ENCODE measurements at places on chromosomes 5 and 9. TPM values are rescaled to one million over a fixed set of nuclear protein-coding genes. Genes with fewer than 3 reads are reported as not detected.
A peak's percentile ranks its signal among the peaks of the same experiment; 100 is the strongest.

Gene PCYOX1L
- total RNA-seq = 4.3 TPM

Gene GLRA1
- total RNA-seq = not detected

GRCh38 chr5:173028811-173029327 lies 27.3 kb upstream of the CREBRF start:
- H3K4me1 ChIP-seq = peaks cover 9% of the 10 kb centered on the region
- peaks cover 5% of the 10 kb centered on the region for H3K36me3 ChIP-seq
- no peak overlapping the region for H3K4me3 ChIP-seq

Gene PCDHB13
- 2.1 TPM for total RNA-seq

Gene MAMDC4
- total RNA-seq = 0.88 TPM

DNA sequence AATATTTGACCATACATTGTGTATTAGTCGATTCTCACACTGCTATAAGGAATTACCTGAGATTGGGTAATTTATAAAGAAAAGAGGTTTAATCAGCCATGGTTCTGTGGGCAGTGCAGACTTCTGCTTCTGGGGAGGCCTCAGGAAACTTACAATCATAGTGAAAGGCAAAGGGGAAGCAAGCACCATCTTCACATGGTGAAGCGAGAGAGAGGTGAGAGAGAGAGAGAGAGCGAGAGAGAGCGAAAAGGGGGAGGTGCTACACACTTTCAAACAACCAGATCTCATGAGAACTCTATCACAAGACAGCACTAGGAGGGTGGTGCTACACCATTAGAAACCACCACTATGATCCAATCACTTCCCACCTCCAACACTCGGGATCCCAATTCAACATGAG lies 4.1 kb upstream of the GRAMD2B start:
- no peak for DNase-seq
- no peaks in the 10 kb centered on the region for H3K27me3 ChIP-seq
- no peak overlapping the region for H3K4me3 ChIP-seq
- no peak overlapping the region for H3K27ac ChIP-seq
- H3K4me1 ChIP-seq = peaks cover 10% of the 10 kb centered on the region
- H3K36me3 ChIP-seq = no peaks in the 10 kb centered on the region

GRCh38 chr9:87564791-87565241 lies 67.1 kb downstream of the DAPK1 start:
- no peaks in the 10 kb centered on the region for H3K36me3 ChIP-seq
- no peak overlapping the region for H3K4me3 ChIP-seq

Gene PCDHA9
- total RNA-seq = 0.29 TPM

DNA sequence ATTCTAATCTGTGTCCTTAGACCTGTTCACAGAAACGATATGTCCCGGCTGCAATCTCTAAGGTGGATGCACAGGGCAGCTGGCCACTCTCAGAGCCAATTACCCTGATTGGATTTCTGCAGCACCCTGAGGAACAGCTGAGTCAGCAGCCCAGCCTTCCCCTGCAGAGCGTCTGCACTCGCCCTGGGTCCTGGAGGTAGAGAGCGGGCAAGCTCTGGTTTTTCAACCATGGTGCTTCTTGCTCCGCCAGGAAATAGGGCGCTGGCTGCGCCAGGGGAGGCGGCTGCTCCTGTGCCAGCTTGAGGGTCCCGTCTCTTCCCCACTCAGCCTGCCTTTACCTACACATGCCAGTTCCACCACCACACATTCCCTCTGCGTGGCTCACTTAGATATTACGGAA lies 19.2 kb downstream of the NDUFS6 start:
- no peaks in the 10 kb centered on the region for H3K4me1 ChIP-seq
- H3K27ac ChIP-seq = no peak overlapping the region

GRCh38 chr5:111228520-111229220 lies 4.5 kb downstream of the CAMK4 start:
- H3K4me1 ChIP-seq = no peaks in the 10 kb centered on the region
- no peak overlapping the region for H3K4me3 ChIP-seq
- peaks cover 7% of the 10 kb centered on the region for H3K27me3 ChIP-seq
- no peaks in the 10 kb centered on the region for H3K36me3 ChIP-seq
- DNase-seq = no peak

Gene EPB41L4B
- total RNA-seq = 2.1 TPM

Gene ECM2
- 62.2 TPM for total RNA-seq

GRCh38 chr5:151154931-151155774 lies 2.4 kb downstream of the ANXA6 start:
- peaks cover 60% of the 10 kb centered on the region for H3K4me1 ChIP-seq
- no peak for DNase-seq
- H3K4me3 ChIP-seq = peak overlapping the region; percentile 99

GRCh38 chr9:83034026-83034425 lies 28.9 kb downstream of the RASEF start:
- H3K4me1 ChIP-seq = no peaks in the 10 kb centered on the region
- DNase-seq = no peak
- no peaks in the 10 kb centered on the region for H3K27me3 ChIP-seq
- H3K4me3 ChIP-seq = no peak overlapping the region

- H3K27ac ChIP-seq = peak overlapping the region; percentile 75
- peak overlapping the region; percentile 99 for H3K4me3 ChIP-seq
- no peaks in the 10 kb centered on the region for H3K27me3 ChIP-seq
- no peaks in the 10 kb centered on the region for H3K36me3 ChIP-seq
Observed at GRCh38 chr9:96417051-96417586, 1.1 kb downstream of the ZNF367 start.

Gene KDM3B
- 48.3 TPM for total RNA-seq

Gene PDE6A
- total RNA-seq = under 0.01 TPM

GRCh38 chr9:69980041-69980440 lies 63.6 kb upstream of the MAMDC2 start:
- H3K27me3 ChIP-seq = no peaks in the 10 kb centered on the region
- no peak for DNase-seq
- H3K4me3 ChIP-seq = no peak overlapping the region
- no peak overlapping the region for H3K27ac ChIP-seq

DNA sequence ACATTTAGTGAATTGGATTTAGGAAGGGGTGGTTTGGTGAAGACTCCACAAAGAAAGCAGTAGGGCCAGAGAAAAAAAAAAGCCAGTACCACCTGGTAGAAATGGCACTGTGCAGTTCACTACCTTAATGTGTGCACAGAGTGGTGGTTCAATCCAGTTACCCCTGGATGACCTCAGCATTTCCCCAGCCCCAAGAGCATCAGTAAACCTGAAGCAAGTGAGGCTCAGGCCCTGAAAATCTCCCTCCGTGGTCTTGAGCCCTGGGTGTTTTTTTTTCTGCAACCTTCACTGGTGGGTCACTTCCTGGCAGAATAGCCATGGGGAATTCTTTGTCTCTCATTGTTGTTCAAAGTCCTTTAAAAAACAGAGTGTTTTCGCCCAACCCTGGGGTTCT lies 202.9 kb downstream of the GADD45G start:
- no peak for DNase-seq
- no peak overlapping the region for H3K4me3 ChIP-seq
- no peaks in the 10 kb centered on the region for H3K36me3 ChIP-seq
- no peaks in the 10 kb centered on the region for H3K27me3 ChIP-seq
- H3K4me1 ChIP-seq = no peaks in the 10 kb centered on the region

DNA sequence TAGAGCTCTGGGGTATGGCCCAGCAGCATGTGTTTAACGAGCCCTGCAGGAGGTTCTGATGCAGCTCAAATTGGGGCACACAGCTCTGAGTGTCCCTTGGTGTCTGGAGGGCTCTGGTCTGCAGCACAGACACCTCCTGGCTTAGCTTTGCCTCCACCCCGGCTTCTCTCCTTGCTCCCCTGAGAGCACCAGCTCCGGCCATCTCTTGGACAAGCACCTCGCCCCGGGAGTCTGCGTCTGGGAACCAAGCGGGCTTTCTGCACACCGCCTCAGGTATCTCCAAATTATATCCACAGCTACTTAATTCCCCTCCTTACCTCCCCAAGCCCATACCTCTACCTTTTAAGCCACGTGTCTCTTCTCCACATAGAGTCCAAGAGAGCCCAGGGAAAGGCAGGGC lies 83.7 kb upstream of the IRX4 start:
- H3K27ac ChIP-seq = no peak overlapping the region
- DNase-seq = no peak
- H3K4me1 ChIP-seq = no peaks in the 10 kb centered on the region
- H3K27me3 ChIP-seq = no peaks in the 10 kb centered on the region
- no peaks in the 10 kb centered on the region for H3K36me3 ChIP-seq
- no peak overlapping the region for H3K4me3 ChIP-seq

DNA sequence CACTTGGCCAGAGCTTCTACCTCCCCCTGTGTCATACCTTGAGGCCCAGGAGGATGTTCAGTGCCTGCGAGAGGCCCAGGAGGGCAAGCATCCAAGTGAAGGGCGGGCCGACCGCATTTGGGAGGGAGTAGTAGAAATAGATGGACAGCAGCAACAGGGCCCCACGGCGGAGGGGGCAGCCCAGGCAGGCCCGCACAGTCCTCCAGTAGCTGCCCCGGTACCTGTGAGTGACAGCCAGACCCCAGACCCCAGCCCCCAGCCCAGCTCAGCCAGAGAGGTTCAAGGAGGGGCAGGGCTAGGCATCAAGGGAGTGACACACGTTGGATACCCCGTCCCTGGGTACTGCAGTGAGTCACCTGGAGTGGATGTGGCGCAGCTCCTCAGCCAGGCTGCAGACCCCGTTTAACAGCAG lies 1.4 kb downstream of the STING1 start:
- peak overlapping the region; percentile 85 for H3K4me3 ChIP-seq
- H3K4me1 ChIP-seq = peaks cover 24% of the 10 kb centered on the region
- H3K27ac ChIP-seq = peak overlapping the region; percentile 98

Gene FAM169A
- total RNA-seq = under 0.01 TPM

GRCh38 chr5:58108511-58108910 lies 351.4 kb downstream of the PLK2 start:
- no peaks in the 10 kb centered on the region for H3K36me3 ChIP-seq
- peaks cover 7% of the 10 kb centered on the region for H3K4me1 ChIP-seq
- H3K4me3 ChIP-seq = no peak overlapping the region
- H3K27ac ChIP-seq = no peak overlapping the region
- no peak for DNase-seq
- H3K27me3 ChIP-seq = no peaks in the 10 kb centered on the region

Gene ATP10B
- total RNA-seq = not detected

- peak; percentile 27 for DNase-seq
- no peaks in the 10 kb centered on the region for H3K27me3 ChIP-seq
- no peak overlapping the region for H3K27ac ChIP-seq
- peaks cover 41% of the 10 kb centered on the region for H3K4me1 ChIP-seq
- H3K4me3 ChIP-seq = no peak overlapping the region
Observed at GRCh38 chr5:159972538-159973362, 36.2 kb upstream of the TTC1 start.

DNA sequence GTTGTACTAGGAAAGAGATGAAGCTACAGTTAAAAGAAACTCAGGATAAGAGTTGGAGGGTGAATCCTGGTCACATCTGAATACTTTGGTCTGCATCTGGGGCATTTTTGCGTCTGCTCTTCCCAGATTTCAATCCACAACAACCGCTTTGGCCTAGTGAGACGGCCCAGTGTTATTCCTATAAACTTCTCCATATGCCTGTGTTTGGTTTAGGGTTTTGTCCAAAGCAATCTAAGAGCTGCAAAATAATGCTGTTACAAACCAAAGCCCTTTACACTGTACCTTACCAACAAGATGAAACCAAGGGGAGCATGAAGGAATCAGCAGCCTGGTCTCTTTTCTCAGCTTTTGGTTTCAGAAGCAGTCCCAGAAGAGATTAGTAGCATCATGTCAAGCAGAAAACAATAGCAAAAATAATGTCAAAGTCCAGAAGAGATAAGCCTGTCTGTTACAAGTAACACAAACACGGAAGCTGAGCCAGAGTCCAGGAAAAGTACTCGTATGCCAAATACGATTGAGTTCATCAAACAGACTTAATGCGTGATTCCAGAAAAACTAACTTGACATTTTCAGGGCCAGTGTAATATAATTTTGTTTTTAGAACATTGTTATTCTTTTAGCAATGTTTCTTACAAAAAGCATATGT lies 379.9 kb upstream of the ACO1 start:
- no peak overlapping the region for H3K27ac ChIP-seq
- H3K36me3 ChIP-seq = no peaks in the 10 kb centered on the region
- H3K4me3 ChIP-seq = no peak overlapping the region
- no peaks in the 10 kb centered on the region for H3K4me1 ChIP-seq
- H3K27me3 ChIP-seq = no peaks in the 10 kb centered on the region

DNA sequence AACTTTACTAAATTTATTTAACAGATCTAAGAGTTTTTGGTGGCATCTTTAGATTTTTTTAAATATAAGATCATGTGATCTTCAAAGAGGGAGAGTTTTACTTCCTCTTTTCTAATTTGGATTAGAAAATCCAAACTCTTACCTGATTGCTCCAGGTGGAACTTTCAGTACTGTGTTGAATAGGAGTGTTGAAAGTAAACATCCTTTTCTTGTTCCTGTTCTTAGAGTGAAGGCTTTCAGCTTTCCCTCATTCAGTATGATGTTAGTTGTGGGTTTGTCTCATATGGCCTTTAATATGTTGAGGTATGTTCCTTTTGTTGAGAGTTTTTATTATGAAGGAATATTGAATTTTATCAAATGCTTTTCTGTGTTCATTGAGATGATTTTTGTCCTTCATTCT lies 650.0 kb upstream of the SGCD start:
- no peaks in the 10 kb centered on the region for H3K4me1 ChIP-seq
- H3K36me3 ChIP-seq = no peaks in the 10 kb centered on the region
- H3K27ac ChIP-seq = no peak overlapping the region
- no peak overlapping the region for H3K4me3 ChIP-seq
- no peaks in the 10 kb centered on the region for H3K27me3 ChIP-seq

DNA sequence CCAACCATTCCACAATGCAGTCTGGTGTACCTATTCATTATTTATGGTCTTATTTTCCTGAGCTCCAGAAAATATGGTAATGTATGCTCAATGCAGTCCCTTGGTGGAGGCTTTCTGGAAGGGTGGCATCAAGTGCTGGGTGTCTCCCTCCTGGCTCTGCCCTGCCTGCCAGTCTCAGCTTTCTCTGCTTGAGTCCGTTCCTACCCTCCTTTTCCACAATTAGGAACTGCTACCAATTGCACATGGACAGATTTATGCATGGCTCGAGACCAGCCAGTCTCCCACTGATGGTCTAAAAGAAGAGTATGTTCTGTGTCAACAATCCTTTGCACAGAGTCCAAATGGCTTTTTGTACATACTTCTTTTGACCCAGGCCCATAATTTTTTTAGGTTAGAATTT lies 189.8 kb downstream of the TLE1 start:
- no peak overlapping the region for H3K4me3 ChIP-seq
- peaks cover 14% of the 10 kb centered on the region for H3K4me1 ChIP-seq
- no peak overlapping the region for H3K27ac ChIP-seq
- DNase-seq = no peak
- peaks cover 58% of the 10 kb centered on the region for H3K27me3 ChIP-seq
- H3K36me3 ChIP-seq = no peaks in the 10 kb centered on the region

DNA sequence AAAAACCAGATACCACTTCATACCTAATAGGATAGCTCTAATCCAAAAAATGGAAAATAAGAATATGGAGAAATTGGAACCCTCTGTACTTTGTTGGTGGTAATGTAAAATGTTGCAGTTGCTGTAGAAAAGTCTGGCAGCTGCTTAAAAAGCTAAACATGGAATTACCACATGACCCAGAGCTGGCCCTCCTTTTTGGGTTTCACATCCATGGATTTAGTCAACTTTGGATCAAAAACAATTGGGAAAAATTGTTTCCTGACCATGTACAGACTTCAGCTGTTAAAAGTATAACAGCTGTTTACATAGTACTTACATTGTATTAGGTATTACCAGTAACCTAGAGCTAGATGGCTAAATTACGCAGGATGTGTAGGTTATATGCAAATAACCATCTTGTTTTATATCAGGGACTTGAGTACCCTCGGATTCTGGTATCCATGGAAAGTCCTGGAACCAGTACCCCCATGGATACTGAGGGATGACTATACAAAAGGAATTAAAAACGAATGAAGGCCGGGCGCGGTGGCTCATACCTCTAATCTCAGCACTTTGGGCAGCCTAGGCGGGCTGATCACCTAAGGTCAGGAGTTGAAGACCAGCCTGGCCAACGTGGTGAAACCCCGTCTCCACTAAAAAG lies 15.8 kb downstream of the DNAJA1 start:
- H3K27ac ChIP-seq = no peak overlapping the region
- no peak for DNase-seq
- H3K27me3 ChIP-seq = no peaks in the 10 kb centered on the region
- H3K4me3 ChIP-seq = no peak overlapping the region
- peaks cover 49% of the 10 kb centered on the region for H3K36me3 ChIP-seq

Data from osteoblast (primary cell).